IMR-90 (cell line): ENCODE measurements at places on chromosomes 6 and 20. TPM values are rescaled to one million over a fixed set of nuclear protein-coding genes. Genes with fewer than 3 reads are reported as not detected.

Gene ADGRF4
- total RNA-seq: under 0.01 TPM in 1 of 2 replicates, not detected in the other

Gene PPP1R14C
- total RNA-seq: not detected in 2 replicates

Gene WFDC5
- not detected in 2 replicates for total RNA-seq

Gene CSE1L
- 81.7 and 114 TPM in 2 replicates for total RNA-seq

Gene EPHA7
- total RNA-seq: not detected in 2 replicates

Gene HCRTR2
- total RNA-seq: under 0.01 TPM in 1 of 2 replicates, not detected in the other

Gene PAK5
- total RNA-seq: not detected in 2 replicates

Gene RAD21L1
- total RNA-seq: under 0.01 TPM in 1 of 2 replicates, not detected in the other

Gene BTN1A1
- not detected in 2 replicates for total RNA-seq

Gene MLN
- total RNA-seq: not detected in 2 replicates

Gene DDX39B
- 640 and 796 TPM in 2 replicates for total RNA-seq

Gene GRM1
- not detected in 2 replicates for total RNA-seq

Gene TOX2
- total RNA-seq: 1.1 and 1.3 TPM in 2 replicates

Gene SDHAF4
- total RNA-seq: 1.6 and 2.5 TPM in 2 replicates

Gene SEMG1
- not detected in 2 replicates for total RNA-seq

Gene TRDN
- not detected in 2 replicates for total RNA-seq

Gene GABRR2
- under 0.01 TPM in 1 of 2 replicates, not detected in the other for total RNA-seq

Gene STK38
- 9.7 and 10.6 TPM in 2 replicates for total RNA-seq

Gene TTK
- total RNA-seq: 21.5 and 35.3 TPM in 2 replicates

Gene COL12A1
- 452 and 502 TPM in 2 replicates for total RNA-seq
